ENCODE measurements at places on chromosomes 3 and 15.
A peak's percentile ranks its signal among the peaks of the same experiment; 100 is the strongest.

- no peak overlapping the region for H3K27ac ChIP-seq
- peaks cover 10% of the 10 kb centered on the region for H3K36me3 ChIP-seq
- H3K4me3 ChIP-seq = no peak overlapping the region
- DNase-seq = no peak
- no peaks in the 10 kb centered on the region for H3K27me3 ChIP-seq
Observed at GRCh38 chr15:97976129-97976528, 15.6 kb downstream of the ARRDC4 start.

DNA sequence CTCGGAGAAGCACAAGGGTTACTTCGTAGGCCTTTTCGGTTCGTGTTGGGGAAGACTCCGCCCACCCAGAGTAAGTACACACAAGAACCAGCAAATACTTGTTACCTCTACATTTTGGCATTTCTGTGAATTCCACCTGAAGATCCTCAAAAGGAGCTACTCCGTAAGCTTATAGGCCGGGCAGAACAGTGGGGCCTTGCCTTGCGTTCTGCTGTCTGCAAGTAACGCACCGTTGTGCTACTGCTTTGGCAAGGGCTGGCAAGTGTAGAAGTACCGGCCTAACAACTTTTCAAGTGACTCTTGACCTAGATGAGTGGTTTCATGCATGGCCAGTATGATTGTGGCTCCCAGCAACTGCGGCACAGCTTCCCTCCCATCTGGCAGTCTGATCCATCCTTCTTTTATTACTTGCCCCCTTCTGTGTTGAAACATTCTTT is 6.4 kb upstream of the DNAAF4 start:
- no peak for DNase-seq
- no peak overlapping the region for H3K4me3 ChIP-seq
- H3K27ac ChIP-seq = no peak overlapping the region
- H3K27me3 ChIP-seq = no peaks in the 10 kb centered on the region
- H3K4me1 ChIP-seq = no peaks in the 10 kb centered on the region

DNA sequence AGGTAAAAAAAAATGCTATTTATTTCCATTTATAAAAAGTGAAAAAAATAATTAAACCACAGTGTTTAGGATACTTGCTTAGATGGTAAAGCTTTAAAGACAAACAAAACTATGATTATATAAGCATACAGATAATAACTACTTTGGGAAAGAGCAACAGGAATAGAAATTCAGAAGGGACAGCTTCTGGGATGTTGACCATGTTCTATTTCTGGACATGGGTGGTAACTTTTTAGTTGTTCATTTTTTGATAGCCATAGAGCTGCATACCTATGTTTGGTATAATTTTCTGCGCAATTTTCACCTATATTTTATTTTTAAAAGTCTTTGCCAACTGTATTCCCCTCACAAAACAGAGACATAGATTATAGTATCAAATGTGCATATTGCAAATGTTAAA is 572.0 kb upstream of the NR2F2 start:
- H3K36me3 ChIP-seq = no peaks in the 10 kb centered on the region
- no peaks in the 10 kb centered on the region for H3K27me3 ChIP-seq
- H3K27ac ChIP-seq = no peak overlapping the region
- no peaks in the 10 kb centered on the region for H3K4me1 ChIP-seq

DNA sequence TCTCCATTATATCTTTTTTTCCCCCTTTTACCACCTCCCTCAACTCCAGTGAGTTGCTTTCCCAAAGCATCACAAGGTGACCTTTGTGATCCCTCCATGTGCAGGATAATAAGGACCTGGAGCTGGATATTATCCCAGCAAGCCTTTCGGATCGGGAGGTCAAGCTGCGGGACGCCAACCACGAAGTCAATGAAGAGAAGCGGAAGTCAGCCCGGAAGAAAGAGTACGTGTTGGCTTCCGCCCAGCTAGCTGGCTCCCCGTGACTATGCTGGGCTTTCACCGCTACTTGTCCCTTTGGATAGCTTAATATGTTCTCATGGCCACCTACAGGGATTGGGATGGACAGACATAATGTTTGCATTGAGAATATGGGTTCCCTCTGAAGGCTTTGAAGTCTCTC is 273.7 kb upstream of the UMPS start:
- H3K36me3 ChIP-seq = no peaks in the 10 kb centered on the region
- no peak for DNase-seq
- no peak overlapping the region for H3K4me3 ChIP-seq
- H3K4me1 ChIP-seq = no peaks in the 10 kb centered on the region

- DNase-seq = no peak
- H3K4me3 ChIP-seq = no peak overlapping the region
- H3K27me3 ChIP-seq = no peaks in the 10 kb centered on the region
Observed at GRCh38 chr3:45312836-45313493, 75.4 kb upstream of the LARS2 start.

- DNase-seq = no peak
- H3K4me1 ChIP-seq = no peaks in the 10 kb centered on the region
- peaks cover 10% of the 10 kb centered on the region for H3K36me3 ChIP-seq
- no peak overlapping the region for H3K27ac ChIP-seq
- H3K4me3 ChIP-seq = no peak overlapping the region
Observed at GRCh38 chr15:98927022-98927421, 80.6 kb downstream of the PGPEP1L start.

GRCh38 chr3:17639765-17640164 is 102.7 kb downstream of the TBC1D5 start:
- H3K27me3 ChIP-seq = no peaks in the 10 kb centered on the region
- peak; percentile 10 for DNase-seq
- no peak overlapping the region for H3K4me3 ChIP-seq
- H3K4me1 ChIP-seq = peaks cover 4% of the 10 kb centered on the region

- H3K36me3 ChIP-seq = no peaks in the 10 kb centered on the region
- H3K4me3 ChIP-seq = no peak overlapping the region
- no peak overlapping the region for H3K27ac ChIP-seq
- no peaks in the 10 kb centered on the region for H3K4me1 ChIP-seq
- no peak for DNase-seq
- H3K27me3 ChIP-seq = no peaks in the 10 kb centered on the region
Observed at GRCh38 chr3:13608969-13609725, 60.2 kb downstream of the FBLN2 start.

DNA sequence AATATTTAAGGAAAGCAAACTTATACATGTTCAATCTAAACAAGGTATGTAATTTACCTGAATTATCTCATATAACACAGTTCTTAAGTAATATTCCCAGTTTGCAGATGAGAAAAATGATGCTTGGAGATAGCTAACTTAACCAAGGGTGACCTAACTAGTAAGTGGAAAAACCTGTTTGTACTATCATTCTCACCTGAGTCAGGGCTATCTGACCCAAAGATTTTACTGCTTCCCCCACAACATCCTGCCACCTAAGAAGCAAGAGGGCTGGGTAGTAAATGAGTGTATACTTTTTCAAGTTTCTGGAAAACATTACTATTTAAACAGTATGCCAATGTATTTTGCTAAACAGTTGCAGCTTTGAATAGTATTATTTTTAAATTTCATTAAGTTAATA is 10.6 kb downstream of the TP63 start:
- no peaks in the 10 kb centered on the region for H3K36me3 ChIP-seq
- no peaks in the 10 kb centered on the region for H3K27me3 ChIP-seq
- DNase-seq = no peak
- no peaks in the 10 kb centered on the region for H3K4me1 ChIP-seq
- no peak overlapping the region for H3K27ac ChIP-seq

GRCh38 chr15:38127306-38127771 is 125.3 kb upstream of the SPRED1 start:
- no peaks in the 10 kb centered on the region for H3K27me3 ChIP-seq
- DNase-seq = no peak
- H3K4me3 ChIP-seq = no peak overlapping the region
- H3K36me3 ChIP-seq = no peaks in the 10 kb centered on the region
- H3K27ac ChIP-seq = no peak overlapping the region
- peaks cover 40% of the 10 kb centered on the region for H3K4me1 ChIP-seq

DNA sequence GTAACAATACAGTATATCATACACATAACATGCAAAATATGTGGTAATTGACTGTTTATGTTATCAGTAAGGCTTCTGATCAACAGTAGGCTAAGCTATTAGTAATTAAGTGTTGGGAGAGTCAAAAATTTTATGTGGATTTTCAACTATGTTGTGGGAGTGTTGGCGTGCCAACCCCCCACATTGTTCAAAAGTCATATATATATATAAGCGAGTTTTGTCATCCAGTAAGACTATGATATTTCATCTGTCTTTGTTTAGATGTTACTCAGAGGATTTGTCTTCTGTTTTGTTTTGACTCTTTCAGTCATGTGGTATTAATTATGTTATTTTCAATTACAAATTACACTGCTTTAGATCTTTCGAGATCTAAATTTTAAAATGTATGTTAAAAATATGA is 51.0 kb upstream of the RAP2B start:
- no peak for DNase-seq
- H3K27ac ChIP-seq = no peak overlapping the region
- H3K36me3 ChIP-seq = no peaks in the 10 kb centered on the region
- H3K27me3 ChIP-seq = no peaks in the 10 kb centered on the region
- no peaks in the 10 kb centered on the region for H3K4me1 ChIP-seq

DNA sequence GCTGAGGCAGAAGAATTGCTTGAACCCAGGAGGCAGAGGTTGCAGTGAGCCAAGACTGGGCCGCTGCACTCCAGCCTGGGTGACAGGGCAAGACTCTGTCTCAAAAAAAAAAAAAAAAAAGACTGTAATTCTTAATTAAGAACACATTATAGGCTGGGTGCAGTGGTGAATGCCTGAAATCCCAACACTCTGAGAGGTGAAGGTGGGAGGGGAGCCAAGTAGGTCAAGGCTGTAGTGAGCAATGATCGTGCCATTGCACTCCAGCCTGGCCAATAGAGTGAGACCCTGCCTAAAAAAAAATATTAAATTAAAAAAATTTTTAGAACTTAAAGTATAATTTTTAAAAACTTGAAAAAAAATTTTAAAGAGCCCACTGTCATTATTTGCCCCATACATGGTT is 13.4 kb upstream of the ARPIN start:
- no peak for DNase-seq
- H3K4me3 ChIP-seq = no peak overlapping the region
- no peak overlapping the region for H3K27ac ChIP-seq
- no peaks in the 10 kb centered on the region for H3K4me1 ChIP-seq
- no peaks in the 10 kb centered on the region for H3K36me3 ChIP-seq

DNA sequence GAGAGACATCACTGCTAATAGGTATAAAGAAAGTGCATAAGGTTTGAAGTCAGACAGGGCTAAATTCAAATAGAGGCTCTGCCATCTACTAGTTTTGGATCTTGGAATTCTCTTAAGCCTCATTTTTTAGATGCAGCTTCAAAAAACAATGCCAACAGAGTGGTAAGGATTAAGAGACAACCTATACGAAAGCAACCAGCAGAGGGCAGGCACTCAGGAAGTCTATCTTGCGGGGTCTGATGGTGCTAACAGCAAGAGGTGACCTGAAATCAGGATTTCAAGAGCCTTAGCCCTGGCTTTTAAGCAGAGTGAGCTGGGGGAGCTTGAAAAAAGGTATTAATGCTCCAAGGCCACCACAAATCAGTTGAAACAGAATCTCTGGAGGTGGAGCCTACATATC is 40.7 kb downstream of the LDHAL6B start:
- H3K27ac ChIP-seq = no peak overlapping the region
- H3K36me3 ChIP-seq = no peaks in the 10 kb centered on the region
- no peak overlapping the region for H3K4me3 ChIP-seq
- DNase-seq = peak; percentile 72
- H3K27me3 ChIP-seq = no peaks in the 10 kb centered on the region
- no peaks in the 10 kb centered on the region for H3K4me1 ChIP-seq

- H3K36me3 ChIP-seq = no peaks in the 10 kb centered on the region
- no peak overlapping the region for H3K4me3 ChIP-seq
- H3K27me3 ChIP-seq = no peaks in the 10 kb centered on the region
- peaks cover 5% of the 10 kb centered on the region for H3K4me1 ChIP-seq
- peak; percentile 3 for DNase-seq
- no peak overlapping the region for H3K27ac ChIP-seq
Observed at GRCh38 chr3:2154621-2155020, 56.0 kb downstream of the CNTN4 start.

DNA sequence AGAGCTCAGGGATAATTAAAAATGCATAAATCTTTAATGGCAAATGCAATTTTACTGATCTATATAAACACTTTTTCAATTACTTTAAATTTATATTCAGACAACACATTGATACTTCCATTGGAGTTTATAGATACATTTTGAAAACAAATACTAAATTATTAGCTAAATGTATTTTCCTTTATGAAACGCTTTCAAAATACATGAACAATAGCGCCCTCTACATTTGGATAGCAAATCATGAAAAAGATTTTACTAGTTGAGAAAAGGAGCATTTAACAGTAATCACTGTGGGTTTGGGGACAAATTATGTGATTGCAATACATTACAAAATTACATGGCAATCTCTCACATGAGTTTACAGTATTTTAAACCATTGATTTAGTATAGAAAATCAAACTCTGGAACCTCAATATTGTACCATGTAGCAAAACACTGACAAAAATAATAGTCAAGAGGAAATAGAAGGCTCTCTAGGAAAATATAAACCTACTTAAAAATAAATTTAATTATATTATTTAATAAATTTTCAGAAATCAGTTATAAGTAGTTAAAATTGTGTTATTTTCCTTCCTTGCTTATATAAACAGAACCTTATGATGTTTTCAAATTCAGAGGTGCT is 207.9 kb downstream of the ZIC1 start:
- DNase-seq = peak; percentile 62
- no peak overlapping the region for H3K27ac ChIP-seq
- H3K36me3 ChIP-seq = no peaks in the 10 kb centered on the region
- no peak overlapping the region for H3K4me3 ChIP-seq
- H3K4me1 ChIP-seq = peaks cover 22% of the 10 kb centered on the region

DNA sequence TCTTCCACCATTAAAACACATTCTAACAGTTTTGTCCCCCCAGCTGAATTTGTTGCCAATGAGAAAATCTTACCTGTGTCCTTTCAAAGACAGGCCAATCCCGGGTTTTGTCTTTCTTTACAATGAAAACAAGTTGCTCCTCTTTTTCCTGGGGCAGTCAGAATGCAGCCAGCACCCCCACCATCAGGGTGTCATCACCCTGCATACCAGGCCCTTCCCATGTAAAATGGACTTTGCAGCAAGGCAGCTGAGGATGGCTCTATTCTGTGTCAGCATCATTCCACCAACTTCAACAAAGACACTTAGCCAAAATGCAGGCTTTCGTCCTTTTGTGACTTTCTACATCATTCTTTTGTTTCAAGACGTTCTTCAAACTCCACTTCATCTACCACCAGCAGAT is 490.9 kb downstream of the OCA2 start:
- H3K4me3 ChIP-seq = no peak overlapping the region
- H3K27me3 ChIP-seq = no peaks in the 10 kb centered on the region
- H3K4me1 ChIP-seq = no peaks in the 10 kb centered on the region
- H3K27ac ChIP-seq = no peak overlapping the region
- no peak for DNase-seq

GRCh38 chr3:27034255-27034654 is 334.9 kb downstream of the NEK10 start:
- H3K27me3 ChIP-seq = no peaks in the 10 kb centered on the region
- H3K4me3 ChIP-seq = no peak overlapping the region
- no peaks in the 10 kb centered on the region for H3K36me3 ChIP-seq
- no peaks in the 10 kb centered on the region for H3K4me1 ChIP-seq

- H3K4me1 ChIP-seq = no peaks in the 10 kb centered on the region
- no peak overlapping the region for H3K27ac ChIP-seq
- H3K4me3 ChIP-seq = no peak overlapping the region
- H3K27me3 ChIP-seq = no peaks in the 10 kb centered on the region
- no peaks in the 10 kb centered on the region for H3K36me3 ChIP-seq
Observed at GRCh38 chr3:46386205-46386604, 15.5 kb downstream of the CCR5 start.
